Activated CD4-positive, alpha-beta T cell treated with anti-CD3 and anti-CD28 coated beads, Interleukin-2, amount 10 ng/mL, durations not matched to agents 24 days and 14 days (primary cell): ENCODE measurements at places on chromosomes 16 and 17.
A peak's percentile ranks its signal among the peaks of the same experiment; 100 is the strongest.

- DNase-seq, result no peak
Observed at GRCh38 chr16:83315271-83315670, 492.5 kb upstream of the HSBP1 start.

DNA sequence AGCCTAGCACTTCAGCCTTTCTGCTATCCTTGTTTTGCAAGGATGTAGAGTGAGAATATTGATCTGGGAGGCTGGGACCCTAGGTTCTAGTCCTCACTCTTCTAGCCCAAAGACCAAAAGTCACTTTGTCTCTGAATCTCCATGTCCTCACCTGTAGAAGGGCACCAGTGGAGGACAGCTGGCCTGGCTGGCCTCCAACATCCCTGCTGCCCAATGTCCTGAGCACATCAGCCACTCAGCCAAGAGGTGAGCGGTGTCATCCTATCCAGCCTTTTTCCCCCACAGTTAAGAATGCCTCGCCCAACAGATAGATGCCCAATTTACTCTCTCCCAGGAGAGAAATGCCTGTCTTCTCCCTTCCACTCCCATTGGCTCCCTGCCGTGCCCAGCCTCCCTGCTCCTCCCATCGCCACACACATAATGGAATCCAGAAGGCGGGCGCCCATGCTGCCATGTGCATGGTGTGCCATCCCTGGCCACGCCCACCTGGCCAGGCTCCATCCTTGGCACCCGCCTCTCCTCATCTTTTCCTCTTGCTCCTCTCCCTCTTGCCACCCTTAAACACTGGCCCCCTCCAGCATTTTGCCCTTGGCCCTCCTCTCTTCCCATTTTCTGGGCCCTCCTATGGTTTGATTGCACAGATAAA lies 157.3 kb upstream of the SDK2 start:
- DNase-seq, result no peak

DNA sequence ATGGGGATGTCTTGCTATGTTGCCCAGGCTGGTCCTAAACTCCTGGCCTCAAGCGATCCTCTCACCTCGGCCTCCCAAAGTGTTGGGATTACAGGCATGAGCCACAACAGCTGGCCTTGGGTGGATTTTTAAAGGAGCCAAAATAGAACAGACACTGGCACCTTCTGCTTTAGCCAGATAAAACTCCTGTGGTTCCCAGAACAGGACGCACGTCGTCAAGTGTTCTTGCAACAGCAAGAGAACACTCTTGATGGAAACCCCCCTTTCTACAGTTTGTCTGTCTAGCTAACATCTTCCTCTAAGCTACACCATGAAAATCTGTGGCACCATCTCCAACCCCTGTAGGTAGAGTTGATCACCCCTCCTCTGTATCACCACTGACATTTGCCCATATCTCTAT lies 122.6 kb downstream of the NPIPB5 start:
- DNase-seq, result no peak

GRCh38 chr17:32495359-32496231 lies 8.8 kb downstream of the CDK5R1 start:
- DNase-seq, result peak; percentile 54

DNA sequence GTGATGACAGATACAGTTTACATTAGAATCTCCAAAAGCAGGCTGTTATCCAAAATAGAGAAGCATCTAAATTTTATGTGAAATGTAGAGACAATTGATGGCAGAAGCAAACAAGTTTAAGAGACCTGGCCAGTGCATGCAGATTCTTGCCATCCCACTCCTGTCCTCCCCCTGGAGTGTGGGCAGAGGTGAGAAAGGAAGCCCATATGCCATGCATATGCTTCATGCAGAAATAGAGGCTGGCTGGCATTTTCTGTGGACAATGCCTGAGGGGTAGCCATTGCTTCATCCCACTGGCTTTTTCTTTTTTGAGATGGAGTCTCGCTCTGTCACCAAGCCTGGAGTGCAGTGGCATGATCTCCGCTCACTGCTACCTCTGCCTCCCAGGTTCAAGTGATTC lies 382.1 kb downstream of the RBFOX1 start:
- DNase-seq, result no peak

DNA sequence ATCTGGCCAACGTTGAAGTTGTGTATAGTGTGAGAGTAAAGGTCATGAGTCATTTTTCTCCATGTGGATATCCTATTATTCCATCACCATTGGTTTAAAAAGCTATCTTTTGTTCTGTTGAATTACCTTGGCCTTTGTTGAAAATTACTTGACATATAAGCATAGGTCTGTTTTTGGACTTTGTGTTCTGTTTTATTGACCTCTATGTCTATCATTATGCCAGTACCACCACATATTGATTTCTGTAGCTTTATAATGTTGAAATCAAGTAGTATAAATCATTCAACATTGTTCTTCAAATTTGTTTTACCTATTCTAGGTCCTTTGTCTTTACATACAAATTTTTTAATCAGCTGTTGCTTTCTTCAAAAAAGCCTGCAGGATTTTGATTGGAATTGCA lies 58.5 kb downstream of the NLK start:
- DNase-seq, result no peak

GRCh38 chr16:85231959-85232358 lies 119.7 kb upstream of the CIBAR2 start:
- no peak for DNase-seq

- DNase-seq, result peak; percentile 45
Observed at GRCh38 chr17:65345261-65346005, 208.3 kb downstream of the RGS9 start.

GRCh38 chr17:32609085-32609484 lies 122.3 kb downstream of the CDK5R1 start:
- DNase-seq, result peak; percentile 88

GRCh38 chr16:17944345-17944744 lies 392.2 kb downstream of the NPIPA8 start:
- DNase-seq, result no peak

DNA sequence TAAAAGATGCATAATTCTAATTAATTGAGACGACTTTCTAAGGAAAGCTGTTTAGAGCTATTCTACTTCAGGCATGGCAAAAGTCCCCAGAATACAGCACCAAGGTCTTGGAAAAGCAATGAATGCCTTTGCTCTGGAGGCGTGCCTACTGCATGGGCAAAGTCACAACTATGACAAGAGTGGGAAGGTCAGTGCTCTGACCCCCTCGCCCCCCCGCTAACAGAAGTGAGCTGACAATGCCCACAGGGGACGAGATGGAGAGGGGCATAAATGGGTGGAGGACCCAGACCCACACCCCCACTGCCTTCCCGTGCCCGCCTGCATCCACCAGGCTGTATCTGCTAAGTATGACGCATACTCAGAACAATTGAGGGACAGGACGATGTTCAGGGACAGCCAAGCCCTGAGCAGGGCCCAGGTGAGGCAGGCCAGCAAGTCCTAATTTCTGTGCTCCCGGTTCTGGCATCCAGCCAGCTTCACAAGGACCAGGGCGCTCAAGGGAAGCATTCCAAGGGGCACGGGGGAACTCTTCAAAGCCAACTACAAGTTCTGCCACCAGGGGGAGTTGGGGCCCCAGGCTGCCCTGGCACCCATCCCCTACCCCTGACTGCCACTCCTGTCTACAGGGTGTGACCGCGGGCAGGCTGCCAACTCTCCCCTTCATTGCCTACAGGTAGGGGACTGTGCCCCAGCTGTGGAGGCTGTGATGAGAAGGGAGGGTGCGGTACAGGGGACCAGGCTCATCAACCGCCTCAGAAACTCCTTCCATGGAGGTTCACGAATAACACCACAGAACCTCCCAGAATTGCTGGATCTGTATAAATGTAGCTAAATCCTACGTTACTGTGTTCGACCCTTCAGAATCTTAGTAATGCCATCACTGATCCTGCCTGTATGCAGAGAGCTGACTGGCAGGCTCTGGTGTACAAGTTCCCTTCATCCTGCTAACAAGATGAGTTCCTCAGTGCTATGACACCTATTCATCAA lies 20.8 kb downstream of the NPRL3 start:
- DNase-seq, result peak; percentile 89

DNA sequence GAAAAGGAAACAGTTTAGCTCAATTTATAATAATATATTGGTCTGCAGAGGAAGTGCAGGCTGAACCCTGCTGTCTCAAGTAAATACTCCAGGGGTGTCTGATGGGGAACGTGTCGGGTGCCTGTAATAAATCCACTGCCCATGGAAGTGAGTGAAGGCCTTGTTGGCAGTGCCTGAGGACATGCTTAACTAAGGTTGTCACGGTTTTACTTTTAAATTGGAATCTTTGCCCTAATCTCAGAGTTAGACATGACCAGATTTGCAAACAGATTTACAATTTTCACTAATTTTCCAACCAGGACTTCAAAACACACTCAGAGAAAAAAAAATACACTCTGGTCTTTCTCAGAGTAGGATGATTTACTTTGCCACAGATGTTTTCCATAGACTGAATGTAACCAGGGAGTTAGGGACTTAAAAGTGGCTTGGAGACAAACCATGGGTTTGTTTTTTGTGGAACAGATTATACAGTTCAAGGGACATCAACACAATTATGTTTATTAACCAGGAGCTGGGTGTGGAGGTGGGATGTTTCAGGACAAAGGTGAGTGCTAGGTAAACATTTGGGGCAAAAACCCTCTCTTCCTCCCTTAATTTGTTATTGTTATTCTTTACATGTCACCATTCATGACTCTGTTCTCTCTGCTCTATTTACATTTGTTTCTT lies 144.5 kb downstream of the FTO start:
- DNase-seq, result no peak

DNA sequence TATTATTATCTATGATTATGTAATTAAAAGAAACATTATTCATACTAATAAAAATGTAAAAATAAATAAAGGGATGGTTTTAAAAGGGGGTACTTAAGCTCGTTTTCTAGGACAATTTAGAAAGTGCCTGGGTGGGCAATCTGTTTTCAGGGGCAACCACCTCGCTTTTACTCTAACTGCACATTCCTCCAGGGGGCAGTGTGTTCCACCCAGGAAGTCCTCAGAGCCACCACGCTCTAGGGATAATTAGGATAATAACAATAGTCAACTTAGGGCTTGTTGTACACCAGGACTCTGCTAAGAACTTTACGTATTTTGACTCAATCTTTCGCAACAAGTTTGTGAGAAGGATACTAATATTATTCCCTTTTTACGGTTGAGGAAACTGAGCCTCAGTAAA lies 396.7 kb upstream of the MAF start:
- no peak for DNase-seq
